Activated B cell treated with CpG ODN at 0.5 μM for 24 hours (primary cell): ENCODE measurements at places on chromosomes 6 and 20. TPM values are rescaled to one million over a fixed set of nuclear protein-coding genes. Genes with fewer than 3 reads are reported as not detected.

The EZR gene
- total RNA-seq = 488 and 489 TPM in 2 replicates

The SULF2 gene
- total RNA-seq = 0.20 and 0.66 TPM in 2 replicates

The KCNS1 gene
- total RNA-seq = not detected in 2 replicates

The ANKRD66 gene
- total RNA-seq = not detected in 2 replicates

The STMND1 gene
- total RNA-seq = not detected in 2 replicates

The C20orf141 gene
- not detected in 2 replicates for total RNA-seq

The PGBD1 gene
- 1.8 and 1.9 TPM in 2 replicates for total RNA-seq

The DZANK1 gene
- 5.3 and 6.0 TPM in 2 replicates for total RNA-seq

The GINS1 gene
- total RNA-seq = 2.9 and 5.4 TPM in 2 replicates

The MEP1A gene
- not detected in 2 replicates for total RNA-seq

The DDO gene
- total RNA-seq = not detected in 2 replicates

The FAM210B gene
- 5.2 and 5.3 TPM in 2 replicates for total RNA-seq

The SRMS gene
- 0.16 TPM in 1 of 2 replicates, not detected in the other for total RNA-seq

The MDFI gene
- total RNA-seq = not detected in 2 replicates

The C20orf144 gene
- total RNA-seq = 0.20 and 0.27 TPM in 2 replicates

The POM121L2 gene
- total RNA-seq = not detected in 2 replicates

The GSTA3 gene
- not detected in 2 replicates for total RNA-seq

The FRK gene
- total RNA-seq = 0.31 and 0.37 TPM in 2 replicates

The HSD17B8 gene
- total RNA-seq = 12.3 TPM in 2 replicates

The TNXB gene
- total RNA-seq = 5.9 and 12.4 TPM in 2 replicates

The ADGRB3 gene
- not detected in 2 replicates for total RNA-seq

The DNAAF9 gene
- total RNA-seq = 3.7 and 4.5 TPM in 2 replicates

The CAPN11 gene
- total RNA-seq = not detected in 2 replicates

The SLC32A1 gene
- total RNA-seq = not detected in 2 replicates

The SLC17A3 gene
- total RNA-seq = not detected in 2 replicates

The KIFC1 gene
- total RNA-seq = 1.9 and 2.2 TPM in 2 replicates

The MOXD1 gene
- 3.2 and 3.7 TPM in 2 replicates for total RNA-seq

The OR11A1 gene
- not detected in 2 replicates for total RNA-seq

The KIAA0408 gene
- 0.34 and 0.80 TPM in 2 replicates for total RNA-seq

The WFDC5 gene
- total RNA-seq = not detected in 2 replicates

The CAGE1 gene
- 0.07 and 0.20 TPM in 2 replicates for total RNA-seq

The GPSM3 gene
- 185 and 199 TPM in 2 replicates for total RNA-seq

The TINAG gene
- total RNA-seq = not detected in 2 replicates

The C6orf141 gene
- total RNA-seq = not detected in 2 replicates

The TMEM151B gene
- 0.10 TPM in 1 of 2 replicates, not detected in the other for total RNA-seq
